ENCODE measurements at places on chromosomes 7 and 10.

GRCh38 chr10:12432402-12433189 lies 83.2 kb downstream of the CAMK1D start:
- DNase-seq = peak; percentile 64

- DNase-seq = no peak
Measured at GRCh38 chr7:137423321-137423720, 79.8 kb upstream of the PTN start.

GRCh38 chr10:119734396-119735332 lies 8.8 kb downstream of the INPP5F start:
- DNase-seq = no peak

DNA sequence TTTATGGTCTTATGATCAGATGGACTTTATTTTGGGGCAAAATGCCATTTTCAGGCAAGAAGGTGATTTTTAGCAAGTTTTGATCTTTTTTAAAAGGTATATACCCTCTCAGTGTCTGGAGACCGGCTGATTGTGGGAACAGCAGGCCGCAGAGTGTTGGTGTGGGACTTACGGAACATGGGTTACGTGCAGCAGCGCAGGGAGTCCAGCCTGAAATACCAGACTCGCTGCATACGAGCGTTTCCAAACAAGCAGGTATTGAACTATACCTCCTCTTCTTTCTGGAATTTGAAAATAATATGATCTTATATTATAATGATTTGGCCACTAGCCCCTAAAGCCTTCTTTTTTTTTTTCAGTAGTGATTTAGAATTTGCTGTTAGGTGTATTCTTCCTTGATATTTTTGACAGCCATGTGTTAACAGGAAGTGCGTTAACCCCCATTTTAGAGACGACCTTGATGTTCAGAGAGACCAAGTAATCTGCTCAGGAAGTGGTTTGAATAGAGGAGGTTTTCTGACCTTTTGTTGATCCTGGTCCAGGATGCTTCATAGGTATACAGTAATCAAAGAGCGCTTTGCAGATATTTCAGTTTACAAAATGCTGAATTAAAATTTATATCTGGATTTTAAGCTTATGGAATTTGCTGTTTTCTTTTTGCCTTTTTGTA lies 6.2 kb downstream of the BUB3 start:
- no peak for DNase-seq

DNA sequence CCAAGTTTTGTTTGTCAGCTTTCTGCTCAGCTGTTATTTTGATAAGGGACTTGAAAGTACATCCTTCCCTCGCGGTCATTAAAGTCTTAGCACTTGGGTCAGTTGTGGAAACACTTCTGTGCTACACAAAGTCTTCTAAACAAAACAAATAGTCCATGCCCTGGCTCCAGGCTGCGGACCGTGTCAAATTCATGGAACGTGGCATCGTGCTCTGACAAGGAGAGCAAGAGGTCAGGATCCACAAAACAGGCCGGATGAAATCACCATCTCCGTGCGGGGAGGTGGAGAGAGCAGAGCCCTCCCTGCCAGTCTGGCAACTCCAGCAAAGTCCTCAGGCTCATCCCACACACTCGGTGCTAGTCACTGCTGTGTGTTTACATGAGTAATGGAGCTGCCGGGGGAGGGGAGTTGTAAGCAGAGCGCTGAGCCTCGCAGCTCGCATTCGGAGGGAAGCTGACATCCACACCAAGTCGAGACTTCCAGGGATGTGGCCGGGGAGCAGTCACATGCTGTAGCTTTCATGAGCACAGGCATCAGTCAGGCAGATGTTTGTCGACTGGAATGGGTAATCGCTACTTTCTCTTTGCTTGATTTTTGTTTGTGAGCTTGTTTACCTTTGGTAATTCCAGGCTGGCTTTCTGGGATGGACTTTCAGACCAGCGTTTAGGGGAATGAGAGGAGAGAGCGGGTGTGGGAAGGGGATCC lies 147.6 kb downstream of the ARID5B start:
- peak; percentile 57 for DNase-seq

DNA sequence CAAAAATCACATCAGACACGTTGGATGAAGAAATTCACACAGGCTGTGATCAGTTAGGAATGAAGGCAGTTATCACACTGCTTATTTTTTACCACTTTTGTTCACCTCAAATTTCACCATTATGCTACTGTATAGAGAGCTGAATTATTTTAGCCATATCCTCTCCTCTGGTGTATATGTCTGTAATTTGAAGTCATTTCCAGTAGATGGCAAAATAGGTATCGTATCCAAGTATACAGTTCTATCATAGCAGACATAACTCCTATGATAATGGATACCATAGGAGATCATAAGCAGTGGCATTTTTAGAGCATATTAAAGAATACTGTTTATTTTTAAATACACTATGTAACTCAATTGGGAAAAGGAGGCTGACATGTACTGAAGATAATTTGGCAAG lies 909.7 kb downstream of the DNAJB9 start:
- DNase-seq = peak; percentile 22

GRCh38 chr10:26481914-26482550 lies 43.9 kb downstream of the APBB1IP start:
- no peak for DNase-seq

DNA sequence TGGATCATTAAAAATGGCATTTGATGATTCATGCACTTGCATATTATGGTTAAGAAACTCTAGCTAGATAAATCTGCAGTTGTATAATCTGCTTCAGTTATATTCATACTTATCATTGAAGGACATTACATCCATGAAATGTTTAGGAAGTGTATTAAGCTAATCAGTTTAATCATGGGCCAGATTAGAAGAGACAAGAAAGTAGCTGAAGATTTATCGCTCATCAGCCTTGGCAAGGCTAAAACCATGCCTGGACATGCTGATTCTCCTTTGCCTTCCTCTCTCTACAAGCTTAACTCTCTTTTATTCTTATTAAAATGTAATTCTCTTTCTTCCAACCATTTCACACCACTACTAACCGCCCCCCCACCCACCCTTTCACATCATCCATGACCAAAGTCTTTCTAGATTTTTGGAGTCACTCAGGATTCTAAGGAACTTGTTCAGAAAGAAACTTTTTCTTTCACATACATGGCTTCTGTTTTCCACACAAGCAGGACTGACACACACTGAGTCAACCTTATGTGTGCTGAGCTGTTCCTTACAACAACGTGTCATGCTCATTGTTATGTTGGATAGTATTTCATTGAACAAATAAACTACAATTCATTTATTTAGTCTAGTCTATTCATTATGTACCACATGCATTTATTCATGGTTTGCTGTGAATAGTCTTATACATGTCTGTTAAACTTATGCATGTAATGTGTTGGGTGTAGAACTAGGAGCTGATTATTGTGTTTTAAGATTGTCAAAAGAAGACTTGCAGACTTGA lies 227.3 kb upstream of the SP8 start:
- DNase-seq = no peak

DNA sequence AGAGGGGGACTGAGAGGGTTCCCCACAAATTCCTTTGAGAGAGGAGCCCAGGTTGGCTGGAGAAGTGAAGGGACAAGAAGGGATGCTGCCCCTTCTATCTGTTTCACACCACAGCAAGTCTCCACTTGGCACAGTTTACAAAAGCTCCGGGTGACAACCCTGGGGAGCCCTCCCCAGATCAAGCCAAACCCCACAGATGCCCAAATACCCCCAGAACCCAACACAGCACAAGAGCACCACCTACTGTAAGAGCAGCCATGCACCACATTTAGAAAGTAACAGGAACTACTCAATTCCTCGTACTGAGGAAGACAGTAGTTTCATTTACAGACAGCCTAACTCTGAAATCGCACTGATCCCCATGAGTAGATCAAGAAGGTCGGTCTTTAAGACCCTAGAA lies 67.8 kb upstream of the ATP6V0A4 start:
- no peak for DNase-seq

DNA sequence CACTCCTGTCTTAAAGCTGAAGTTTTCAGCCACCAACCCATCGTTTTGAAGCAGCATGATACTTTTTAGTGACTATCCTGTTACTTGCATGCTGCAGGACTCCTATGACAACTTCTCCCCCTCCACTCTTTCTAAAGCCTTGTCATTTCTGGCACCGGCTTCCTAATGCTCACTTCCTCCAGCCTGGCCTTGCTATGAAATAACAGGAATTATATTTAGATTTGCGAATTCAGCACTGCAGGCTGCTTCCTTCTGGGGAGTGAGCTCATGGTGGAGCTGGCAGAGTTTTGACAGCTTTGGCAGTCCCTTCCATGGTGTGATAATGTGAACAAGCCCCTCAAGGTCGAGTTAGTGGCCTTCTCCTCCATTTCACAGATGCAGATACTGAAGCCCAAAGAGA lies 13.4 kb downstream of the BLNK start:
- no peak for DNase-seq

DNA sequence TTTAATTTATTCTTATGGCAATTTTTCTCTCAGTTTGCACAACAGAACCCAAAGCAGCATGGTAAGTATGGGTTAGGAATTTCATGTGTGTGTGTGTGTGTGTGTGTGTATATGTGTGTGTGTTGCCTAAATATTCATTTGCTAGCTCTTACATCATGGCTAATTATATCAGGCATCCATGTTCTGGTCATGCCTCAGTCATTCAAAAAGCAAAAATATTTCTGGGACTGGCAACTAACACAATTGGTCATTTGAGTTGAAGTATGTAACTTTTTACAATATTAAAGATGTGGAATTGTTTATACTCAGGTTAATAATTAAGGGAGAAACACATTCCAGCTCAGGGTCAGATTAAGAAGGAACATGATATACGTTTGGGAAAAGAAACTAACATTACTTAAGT lies 67.6 kb upstream of the PHYHIPL start:
- DNase-seq = no peak

DNA sequence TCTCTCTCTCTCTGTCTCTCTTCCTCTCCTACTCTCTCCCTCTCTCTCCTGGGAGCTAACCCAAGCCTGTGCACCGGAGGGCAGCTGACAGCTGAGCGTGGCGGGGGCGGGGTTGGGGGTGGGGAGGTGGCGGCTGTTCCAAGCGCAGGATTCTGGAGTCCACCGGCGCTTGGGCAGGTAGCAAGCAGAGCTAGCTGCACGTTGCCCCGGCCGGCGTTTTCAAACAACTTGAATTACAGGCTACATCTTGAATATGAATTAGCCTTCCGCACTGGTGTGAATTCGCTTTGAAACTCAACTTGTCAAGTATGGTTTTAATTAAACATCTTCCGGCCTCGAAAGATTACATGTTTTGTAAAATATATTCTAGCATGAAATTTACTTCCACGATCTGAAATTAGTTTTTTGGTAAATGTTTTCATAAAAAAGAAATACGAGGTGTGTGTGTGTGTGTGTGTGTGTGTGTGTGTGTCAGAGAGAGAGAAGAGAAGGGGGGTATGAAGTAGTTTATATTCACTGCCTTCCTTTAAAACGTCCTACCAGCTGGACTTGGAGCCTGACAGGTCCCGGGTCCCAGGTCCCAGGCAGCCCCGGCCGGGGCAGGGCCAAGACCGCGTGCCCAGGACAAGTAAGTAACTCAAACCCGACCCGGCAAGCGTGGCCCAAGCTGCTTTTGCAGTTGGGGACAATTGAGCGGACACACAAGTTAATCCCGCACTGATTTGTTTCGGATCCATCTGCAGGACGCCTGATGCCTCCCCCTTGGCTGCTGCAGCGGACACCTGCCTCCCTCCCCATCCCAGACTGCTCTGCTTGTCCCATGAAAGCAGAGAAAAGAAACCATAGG lies 9.0 kb upstream of the DLX6 start:
- no peak for DNase-seq

DNA sequence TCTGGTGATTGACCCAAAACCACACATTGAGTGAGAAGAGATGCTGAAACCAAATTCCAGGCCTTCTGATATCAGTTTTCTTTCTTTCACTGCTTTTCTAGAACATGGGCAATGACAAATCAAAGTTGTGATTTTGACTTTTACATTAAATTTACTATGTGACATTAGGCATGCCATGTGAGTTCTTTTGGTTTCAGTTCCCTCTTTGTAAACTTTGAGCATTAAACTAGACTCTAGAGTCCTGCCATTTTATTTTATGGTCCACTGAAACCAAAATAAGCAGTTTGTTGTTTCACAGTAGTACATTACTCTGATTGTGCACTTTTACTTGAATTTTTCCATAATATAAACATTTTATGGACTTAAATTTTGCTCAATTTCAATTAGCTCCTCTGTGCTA lies 381.1 kb upstream of the SEMA3D start:
- DNase-seq = no peak

- DNase-seq = no peak
Measured at GRCh38 chr10:88254091-88254490, 329.0 kb downstream of the RNLS start.

- no peak for DNase-seq
Measured at GRCh38 chr10:80459047-80459865, 5.1 kb downstream of the TSPAN14 start.

DNA sequence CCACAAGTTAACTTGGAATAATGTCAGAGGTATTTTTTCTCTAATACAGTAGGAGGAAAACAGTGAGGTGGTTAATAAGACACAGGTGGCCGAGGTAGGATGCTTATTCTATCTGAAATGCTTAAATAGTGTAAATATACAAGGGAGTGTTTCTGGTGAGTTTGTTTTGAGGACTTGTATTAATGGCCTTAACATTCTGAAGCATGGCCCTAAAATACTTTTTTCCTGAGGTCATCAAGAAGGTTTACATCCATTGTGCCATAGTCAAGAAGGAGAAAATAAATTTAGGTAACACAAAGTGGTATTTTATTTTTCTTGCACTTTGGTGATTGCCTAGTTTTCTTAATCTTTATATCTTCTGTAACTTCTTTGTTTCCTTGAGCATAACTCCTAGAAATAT lies 18.8 kb downstream of the GNAI1 start:
- DNase-seq = no peak

- no peak for DNase-seq
Measured at GRCh38 chr7:24018331-24018730, 265.7 kb upstream of the NPY start.

- no peak for DNase-seq
Measured at GRCh38 chr10:24938076-24938475, 14.3 kb downstream of the PRTFDC1 start.

DNA sequence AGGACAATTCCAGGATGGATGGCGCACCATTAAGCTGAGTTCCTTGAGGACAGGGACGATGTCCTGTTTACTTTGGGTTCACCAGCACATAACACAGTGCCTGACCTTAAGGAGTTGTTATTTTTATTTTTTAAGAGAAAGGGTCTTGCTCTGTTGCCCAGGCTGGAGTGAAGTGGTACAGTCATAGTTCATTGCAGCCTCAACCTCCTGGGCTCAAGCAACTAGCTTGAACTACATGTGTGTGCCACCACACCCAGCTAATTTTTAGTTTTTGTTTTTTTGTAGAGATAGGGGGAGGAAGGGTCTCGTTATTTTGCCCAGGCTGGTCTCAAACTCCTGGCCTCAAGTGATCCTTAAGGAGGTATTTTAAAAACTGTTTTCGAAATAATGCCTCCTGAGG lies 1.7 kb upstream of the CALU start:
- no peak for DNase-seq

DNA sequence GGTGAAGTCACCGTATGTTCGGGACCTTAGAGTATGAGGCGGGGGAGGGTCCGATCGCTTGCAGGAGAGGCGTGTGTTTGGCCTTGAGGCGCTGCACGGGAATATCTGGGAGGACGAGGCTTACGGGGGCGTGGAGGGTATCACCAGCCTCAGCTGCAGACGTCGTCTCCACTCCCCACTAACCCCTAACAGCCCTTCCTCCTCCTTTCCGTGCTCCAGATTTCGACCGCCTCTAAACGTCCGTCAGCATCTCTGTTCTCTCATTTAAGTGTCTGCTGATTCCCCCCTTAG lies 23.5 kb upstream of the ZNF12 start:
- DNase-seq = no peak

All from NCI-H2081 (cell line).